ENCODE measurements at places on chromosomes 7 and 10.

GRCh38 chr10:118723466-118723865 is 31.3 kb downstream of the CACUL1 start:
- no peak for DNase-seq

DNA sequence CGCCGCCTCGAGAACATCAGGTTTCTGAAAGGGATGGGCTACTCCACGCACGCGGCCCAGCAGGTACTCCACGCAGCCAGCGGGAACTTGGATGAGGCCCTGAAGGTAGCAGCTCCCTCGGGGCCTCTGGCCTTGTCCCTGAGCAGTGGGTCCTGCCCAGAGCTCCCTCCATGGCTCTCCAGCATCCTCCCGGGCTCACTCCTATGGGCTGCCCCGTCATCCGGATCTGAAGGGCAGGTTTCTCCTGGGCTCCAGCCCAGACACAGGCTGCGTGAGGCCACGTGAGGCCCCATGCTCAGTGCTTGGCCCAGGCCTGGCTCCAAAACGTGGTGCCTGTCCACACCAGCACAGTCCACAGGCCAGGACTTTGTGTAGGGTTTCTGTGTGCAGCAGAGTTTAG is 32.5 kb downstream of the NUB1 start:
- no peak for DNase-seq

DNA sequence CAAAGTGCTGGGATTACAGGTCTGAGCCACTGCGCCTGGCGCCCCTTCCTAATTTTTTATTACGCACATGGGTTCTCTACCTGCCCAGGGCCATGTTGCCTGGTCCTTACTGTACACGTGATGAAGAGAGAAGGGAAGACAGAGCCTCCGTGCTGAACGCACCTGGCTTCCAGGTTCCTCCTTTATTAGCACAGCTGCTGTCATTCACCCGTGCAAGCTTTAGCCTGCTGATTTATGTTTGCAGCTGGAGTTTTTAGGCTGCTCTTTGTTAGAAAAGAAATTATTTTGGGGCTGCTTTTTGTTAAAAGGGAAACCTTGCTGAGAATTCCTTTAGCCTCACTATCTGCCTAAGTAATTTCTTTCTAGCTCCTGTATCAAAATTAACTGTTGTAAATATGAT is 417.0 kb downstream of the CALN1 start:
- DNase-seq = no peak

DNA sequence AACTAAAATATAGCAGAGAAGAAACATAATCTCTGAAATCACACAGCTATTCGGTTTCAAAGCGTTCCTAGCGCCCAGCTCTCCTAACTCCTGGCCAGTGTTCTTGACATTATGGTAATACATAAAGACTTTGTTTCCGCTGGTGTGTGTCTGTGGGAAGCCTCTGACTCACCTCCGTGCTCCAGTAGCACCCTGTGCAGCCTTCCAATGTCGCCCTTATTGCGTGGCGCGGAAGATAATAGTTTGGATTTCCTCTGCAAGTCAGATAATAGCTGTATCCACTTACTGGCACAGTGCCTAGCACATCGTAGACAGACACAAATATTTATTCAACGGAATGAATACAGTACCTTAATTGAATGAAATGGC is 570 bp downstream of the BMS1 start:
- peak; percentile 22 for DNase-seq

- DNase-seq = peak; percentile 3
Measured at GRCh38 chr7:149880638-149881311, 7.0 kb downstream of the ATP6V0E2 start.

GRCh38 chr10:24465891-24466818 is 257.2 kb downstream of the KIAA1217 start:
- DNase-seq = peak; percentile 81

GRCh38 chr7:24750441-24751055 is 6.7 kb downstream of the GSDME start:
- no peak for DNase-seq

DNA sequence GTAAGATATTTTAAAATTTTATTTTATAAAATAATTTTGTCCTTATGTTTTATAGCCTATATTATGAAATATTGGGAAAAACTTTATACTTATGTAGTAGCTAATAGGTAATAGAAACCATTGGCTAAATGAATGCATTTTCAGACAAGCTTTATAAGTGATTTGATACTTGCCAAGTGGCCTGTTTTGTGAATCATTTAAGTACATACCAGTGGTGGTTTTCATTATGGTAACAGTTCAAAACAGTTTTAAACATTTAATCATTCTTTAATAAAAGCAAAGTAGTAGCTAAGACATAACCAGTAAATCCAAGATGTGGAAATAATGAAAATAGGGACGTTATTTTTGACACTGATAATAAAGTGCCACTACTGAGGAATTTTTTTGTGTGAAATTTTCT is 182.2 kb downstream of the PHF14 start:
- DNase-seq = no peak

DNA sequence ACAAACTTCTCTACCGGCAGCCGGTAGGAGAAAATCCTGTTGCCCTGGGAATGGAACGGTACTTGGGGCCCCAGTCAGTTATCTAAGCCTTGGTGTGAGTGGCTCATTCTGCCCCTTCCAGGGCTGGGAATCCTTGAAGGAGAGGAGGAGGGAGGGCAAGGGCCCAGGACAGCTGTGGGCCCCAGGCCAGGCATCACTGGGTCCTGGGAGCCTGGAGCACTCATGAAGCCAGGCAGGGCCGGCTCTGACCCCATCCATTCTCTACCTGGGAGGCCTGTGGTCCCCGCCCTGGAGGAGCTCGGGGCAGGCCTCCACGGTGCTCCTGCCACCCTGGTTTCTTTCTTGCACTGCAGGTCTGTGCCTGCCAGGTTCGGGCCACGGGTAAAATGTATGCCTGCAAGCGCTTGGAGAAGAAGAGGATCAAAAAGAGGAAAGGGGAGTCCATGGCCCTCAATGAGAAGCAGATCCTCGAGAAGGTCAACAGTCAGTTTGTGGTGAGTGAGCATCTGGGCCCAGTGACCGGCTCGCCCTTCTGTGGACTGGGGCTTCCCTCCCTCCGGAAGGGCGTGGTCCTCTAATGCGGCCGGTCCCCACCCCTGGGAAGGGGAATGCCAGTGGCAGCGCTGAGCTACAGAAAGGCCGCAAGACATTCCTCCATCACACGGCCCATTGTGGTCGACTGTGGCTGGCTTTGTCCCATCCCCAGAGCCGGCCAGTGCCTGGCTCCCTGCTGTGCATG is 111.3 kb downstream of the RGS10 start:
- DNase-seq = no peak

DNA sequence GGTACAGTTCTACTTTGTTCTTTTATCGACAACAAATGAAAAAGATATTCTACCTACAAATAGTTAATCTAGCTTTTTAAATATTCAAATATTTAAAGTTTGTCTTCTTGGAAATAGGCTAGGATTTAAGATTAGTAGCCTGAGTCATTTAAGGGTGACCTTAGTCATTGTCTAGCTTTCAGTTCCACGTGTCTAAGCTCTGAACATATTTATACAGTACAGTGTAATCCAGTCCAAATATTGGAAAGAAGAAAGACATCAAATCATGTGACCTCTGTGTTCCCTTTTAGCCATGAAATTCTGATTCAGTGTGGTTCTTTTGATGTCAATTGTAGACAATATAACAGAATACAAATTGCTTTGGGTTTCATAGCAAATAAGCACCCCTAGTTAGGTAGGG is 121.1 kb downstream of the MALRD1 start:
- DNase-seq = no peak

DNA sequence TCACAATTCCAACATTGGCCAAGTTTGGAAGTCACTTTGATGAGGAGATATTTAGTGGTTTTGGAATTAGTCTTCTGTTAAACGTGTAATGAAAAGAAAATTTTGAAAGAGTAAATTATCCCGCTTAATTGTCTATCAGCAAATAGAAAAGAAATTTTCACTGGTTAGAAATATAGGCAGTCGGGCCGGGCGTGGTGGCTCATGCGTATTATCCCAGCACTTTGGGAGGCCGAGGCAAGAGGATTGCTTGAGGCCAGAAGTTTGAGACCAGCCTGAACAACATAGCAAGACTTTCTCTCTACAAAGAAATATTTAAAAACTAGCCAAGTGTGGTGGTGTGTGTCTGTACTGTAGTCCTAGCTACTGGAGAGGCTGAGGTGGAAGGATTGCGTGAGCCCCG is 13.4 kb downstream of the CNTNAP2 start:
- no peak for DNase-seq

- no peak for DNase-seq
Measured at GRCh38 chr7:111168182-111168581, 77.3 kb downstream of the LRRN3 start.

GRCh38 chr10:132654121-132654571 is 116.6 kb downstream of the INPP5A start:
- DNase-seq = no peak

- no peak for DNase-seq
Measured at GRCh38 chr10:123380491-123381085, 226.4 kb downstream of the BUB3 start.

DNA sequence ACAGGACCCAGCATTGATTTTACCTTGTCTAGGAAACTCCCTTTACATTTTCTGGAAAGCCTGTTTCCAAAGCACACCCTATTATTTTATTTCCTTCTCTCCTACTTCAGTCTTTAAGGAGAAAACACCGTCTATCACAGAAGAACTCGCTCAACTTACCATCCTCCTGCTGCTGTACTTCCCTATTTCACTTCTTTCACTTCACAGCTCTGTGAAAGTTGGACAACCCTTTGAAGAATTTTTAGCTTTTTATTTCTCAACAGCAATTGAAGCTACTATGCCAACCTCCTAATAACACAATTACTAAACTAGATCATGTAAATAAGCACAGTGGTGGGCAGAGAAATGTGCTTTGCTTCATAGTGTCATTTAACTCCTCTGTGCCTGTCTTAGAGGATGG is 166.5 kb downstream of the TFEC start:
- no peak for DNase-seq

DNA sequence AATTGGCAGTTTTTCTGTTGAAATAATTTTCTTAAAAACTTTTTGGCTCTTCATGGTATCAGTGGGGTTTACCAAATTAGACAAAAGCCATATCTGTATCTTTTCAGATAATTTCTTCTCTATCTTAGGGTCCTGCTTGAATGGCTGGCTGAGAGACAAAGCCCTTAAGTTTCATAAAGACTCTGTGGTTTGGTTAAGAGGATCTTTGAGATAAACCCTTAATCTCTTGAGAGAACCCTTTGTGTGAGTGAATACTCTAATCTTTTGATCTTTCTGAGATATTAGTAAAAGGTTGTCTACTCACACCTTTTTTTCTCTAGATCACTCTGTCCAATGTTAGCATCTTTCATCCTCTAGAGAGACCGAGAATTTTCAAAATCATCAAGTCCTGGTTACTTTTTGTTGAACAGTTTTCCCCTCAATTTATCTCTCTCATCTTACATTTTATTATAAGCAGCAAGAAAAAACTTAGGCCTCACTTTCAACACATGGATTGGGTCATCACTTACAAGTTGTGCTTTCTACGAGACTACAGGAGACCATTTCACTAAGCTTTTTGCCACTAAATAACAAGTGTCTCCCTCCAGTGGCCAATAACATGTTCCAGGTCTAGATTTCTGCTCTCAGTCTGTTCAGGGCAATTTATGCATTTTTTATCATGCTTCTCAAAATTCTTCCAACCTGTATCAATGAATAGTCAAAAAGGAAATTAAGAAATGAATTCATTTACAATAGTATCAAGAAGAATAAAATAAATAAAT is 28.4 kb downstream of the DNAJC9 start:
- no peak for DNase-seq

DNA sequence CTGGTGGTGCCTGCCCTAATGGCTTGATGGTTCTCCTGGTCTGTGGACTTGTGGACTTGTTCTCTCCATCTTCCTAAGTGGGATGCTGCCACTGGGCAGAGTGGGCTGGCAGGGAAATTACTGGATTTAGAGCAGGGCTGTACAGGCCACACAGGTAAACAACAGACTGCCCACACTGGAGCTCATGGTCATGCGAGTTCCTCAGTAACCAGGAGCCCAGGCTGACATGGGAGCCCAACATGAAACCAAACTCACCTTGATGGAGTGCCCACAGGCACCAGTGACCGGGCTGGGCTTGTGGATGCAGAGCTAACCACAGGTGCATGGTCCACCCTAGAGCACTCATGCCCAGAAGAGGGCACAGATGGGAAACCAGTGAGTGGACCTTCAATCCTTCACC is 116.7 kb downstream of the SLIT1 start:
- no peak for DNase-seq

DNA sequence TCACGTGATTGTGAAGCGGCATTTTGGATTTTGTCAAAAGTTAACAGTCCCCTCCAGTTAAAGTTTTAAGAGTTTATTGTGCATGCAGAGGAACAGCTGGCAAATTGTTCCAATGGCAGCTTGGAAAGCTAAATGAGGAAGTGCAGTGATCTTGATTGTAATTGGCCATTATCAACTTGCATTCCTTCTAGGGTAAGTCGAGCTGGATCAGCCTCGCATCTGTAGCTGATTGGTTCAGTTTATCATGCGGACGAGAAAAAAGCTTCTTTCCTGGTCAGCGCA is 566 bp downstream of the ZNF789 start:
- DNase-seq = peak; percentile 41

DNA sequence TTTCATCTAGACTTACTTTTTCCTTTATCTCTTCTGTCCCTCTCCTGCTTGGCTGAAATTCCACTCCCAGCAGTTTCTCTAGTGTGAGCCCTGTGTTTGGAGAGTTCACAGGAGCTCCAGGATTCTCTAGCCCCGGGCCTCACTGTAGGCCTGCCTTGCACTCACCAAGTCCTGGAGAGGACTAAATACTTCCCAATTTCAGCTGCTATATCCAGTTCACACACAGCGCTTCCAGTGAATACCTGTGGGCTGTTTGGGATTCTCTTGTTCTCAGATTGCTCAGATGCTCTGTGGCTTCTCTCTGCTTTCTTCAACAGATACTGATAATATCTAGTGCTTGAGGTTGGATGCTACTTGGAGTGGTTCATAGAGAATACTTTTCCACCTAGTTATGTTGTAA is 46.0 kb downstream of the MINPP1 start:
- no peak for DNase-seq
